ENCODE measurements at places on chromosomes 12 and 14.

DNA sequence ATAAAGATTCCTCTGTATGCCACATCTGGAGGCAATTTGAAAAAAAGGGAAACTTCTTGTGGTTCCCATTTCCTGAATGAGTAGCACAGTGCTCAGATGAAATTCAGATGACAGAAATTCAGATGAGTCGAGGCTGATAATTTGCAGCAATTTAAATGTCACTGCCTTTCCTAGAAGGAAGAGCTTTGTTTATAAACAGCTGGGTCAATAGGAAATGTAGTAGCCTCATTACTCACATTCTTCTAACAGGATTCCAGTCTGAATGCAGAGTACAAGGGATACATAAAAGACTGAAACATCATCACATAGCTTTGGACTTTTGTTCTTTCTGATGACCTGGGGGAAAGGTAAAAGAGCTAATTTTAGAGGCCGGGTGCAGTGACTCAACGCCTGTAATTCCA, 11.3 kb upstream of the DACT1 start:
- DNase-seq = no peak

- no peak for DNase-seq
These were observed 19.5 kb downstream of the TMED10 start for GRCh38 chr14:75156901-75157300.

DNA sequence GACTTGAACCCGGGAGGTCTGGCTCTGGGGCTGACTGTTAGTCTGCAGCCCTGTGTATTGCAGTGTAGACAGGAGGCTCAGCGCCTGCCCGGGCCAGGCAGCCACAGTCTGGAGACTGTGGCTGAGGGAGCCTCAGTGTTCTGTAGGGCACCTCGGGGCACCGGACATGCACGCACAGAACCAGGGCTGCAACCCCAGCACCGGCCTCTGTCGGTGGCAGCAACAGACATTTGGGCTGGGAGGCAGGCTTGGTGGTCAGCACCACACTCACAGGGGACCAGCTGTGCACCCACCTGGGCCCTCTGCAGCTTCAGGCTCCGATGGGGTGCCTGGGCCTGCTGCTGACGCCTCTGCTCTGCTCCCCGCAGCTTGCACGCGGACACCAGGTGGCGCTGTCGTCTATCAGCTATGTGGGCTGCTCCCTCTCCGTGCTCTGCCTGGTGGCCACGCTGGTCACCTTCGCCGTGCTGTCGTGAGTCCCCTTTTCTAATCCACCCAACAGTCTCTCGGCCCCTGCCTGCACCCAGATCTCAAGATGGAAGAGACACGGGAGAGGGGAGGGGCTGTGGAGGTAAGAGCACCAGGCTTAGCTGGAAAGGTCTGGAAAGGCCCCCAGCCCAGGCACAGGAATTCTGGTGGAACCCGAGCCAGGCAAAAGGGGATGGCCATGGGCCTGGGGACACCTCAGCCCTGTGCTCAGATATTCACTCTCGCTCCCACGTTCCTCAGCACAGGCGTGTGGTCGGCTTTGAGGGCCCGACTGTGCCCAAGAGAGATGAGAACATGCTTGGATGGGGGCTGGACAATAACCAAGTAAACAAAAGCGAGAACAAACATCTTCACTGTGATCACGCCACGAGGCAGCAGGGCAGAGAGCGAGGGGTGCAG, 151.0 kb downstream of the ADGRD1 start:
- DNase-seq = peak; percentile 39

DNA sequence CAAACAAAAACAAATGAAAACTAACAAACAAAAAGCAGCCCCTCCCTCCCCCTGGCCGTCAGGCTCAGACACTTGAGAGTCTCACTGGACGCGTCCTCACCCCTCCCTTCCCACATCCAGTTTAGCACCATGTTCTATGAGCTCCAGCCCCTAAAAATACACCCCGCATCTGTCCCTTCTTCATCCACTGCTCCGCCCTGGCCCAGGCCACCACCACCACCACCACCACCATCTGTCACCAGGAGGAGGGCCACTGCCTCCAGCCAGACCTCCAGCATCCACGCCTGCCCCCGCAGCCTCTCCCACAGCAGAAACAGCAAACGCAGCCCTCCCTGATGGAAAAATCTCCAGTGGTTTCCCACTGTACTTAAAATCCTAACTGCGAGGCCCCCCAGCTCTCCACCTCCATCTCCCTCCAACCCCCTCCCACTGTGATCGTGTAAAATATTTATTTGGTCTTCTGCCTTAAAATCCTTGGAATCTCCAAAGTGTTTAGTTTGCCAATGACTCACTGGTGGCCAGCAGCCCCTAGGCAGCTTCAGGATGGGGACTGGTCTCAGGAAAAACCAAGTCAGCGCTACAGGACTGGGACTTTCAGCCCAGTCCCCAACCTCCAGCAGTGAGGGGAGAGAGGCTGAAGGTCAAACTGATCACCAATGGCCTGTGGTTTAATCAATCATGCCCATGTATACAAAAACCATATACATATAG, 95.1 kb downstream of the SCARB1 start:
- DNase-seq = no peak

DNA sequence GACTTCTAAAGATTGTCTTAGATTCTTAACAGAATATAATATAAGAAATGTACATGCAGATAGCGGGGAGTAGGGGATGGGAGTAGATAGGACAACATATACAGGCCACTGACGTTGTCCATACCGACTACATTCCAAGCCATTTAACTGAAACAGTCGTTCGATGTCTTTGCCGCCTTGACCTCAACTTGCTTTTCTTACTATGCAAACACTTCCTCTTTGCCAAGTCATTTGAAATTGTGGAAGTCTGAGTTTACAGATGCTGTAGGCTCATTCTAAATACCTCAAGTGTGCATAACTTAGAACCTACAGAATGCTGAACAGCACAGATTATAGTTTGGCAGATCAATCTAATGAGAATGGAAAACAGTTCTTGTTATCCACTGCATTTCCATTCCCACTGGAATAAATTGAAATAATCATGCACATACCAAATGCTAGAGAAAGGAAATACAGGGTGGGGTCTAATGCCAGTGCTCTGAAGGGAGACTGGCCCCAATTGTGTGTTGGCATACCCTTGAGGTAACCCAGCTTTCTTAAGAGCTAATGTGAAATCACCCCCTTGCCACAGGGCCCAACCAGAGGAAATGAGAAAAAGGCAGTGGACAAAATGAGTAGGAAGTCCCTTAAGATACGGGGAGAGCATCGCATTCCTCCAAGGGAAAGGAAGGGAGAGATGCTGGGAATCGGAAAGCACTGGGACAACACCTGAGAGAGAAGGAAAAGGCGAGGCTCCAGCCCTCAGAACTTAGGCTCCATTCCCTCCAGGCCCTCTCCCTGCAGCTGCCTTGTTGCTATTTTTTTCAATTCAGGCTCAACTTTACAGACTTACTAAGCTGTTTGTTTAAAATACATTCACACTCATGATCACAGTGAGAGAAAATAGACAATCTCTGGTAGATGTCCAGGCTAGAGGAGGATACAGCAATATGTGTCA, 380.9 kb upstream of the TMTC1 start:
- DNase-seq = no peak

DNA sequence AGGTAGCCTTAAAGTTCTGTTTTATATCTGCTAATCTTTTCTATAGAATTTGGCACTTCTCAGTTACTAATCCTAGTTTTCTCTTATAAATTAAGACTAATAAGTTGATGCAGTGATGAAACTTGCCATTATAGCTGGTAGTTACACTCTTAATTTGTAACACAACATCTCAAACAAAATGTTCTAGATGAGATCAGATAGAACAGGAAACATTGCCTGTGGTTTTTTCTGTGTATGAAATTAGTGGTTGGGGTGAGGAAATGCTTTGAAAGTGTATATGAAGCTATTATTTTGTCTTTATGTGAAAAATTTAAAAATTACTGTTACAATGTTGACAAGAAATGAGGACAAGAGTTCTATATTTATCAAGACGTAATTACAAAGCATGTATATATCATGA, 91.9 kb downstream of the PCNX1 start:
- no peak for DNase-seq

DNA sequence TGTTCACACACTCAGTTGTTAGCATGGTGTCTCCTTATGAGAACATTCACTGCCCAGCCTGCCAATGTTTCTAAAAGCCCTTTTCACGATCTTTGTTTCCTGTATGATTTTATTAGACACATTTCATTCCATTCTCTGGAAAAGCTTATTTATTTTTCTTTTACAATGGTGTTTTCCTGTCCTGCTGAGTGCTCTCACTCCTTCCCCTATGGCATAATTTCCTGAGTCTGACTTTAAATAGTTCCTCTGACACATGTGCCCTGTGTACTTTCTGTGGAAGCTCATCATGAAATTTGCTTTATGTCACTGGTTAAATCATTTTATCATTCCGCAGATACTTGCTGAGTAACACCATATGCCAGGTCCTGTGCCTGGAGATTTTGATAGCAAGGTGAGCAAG, 612.0 kb downstream of the FLRT2 start:
- DNase-seq = no peak
